GM18507 (cell line): ENCODE measurements at places on chromosomes 5 and 9.

- no peak for DNase-seq
Measured at GRCh38 chr9:88425538-88425950, 37.3 kb downstream of the SPIN1 start.

- no peak for DNase-seq
Measured at GRCh38 chr5:45491368-45491767, 204.8 kb downstream of the HCN1 start.

GRCh38 chr5:140483055-140483454, 64.4 kb upstream of the EIF4EBP3 start:
- no peak for DNase-seq

DNA sequence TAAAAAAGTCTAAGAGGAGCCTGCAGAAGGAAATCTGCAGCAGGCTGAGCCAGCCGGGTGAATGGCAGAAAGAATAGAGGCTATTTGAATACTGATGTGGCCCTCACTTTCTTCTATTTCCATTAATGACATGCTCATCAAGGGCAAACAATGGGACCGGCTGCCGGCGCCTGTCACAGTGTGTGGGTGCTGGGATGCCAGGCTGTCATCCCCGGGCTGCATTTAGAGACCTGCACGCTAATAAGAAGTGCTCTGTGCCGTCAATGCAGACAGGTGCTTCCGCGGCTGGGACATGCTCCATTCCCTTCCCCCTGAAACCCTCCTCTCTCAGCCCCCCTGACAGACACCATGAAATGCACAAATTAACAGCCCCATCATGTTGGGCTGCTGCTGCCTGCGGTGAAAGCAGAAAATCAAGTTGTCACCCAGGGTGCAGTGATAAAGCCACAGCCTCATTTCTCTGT, 217.7 kb upstream of the TBCA start:
- DNase-seq: no peak

- no peak for DNase-seq
Measured at GRCh38 chr5:1027631-1028441, 19.2 kb downstream of the NKD2 start.

DNA sequence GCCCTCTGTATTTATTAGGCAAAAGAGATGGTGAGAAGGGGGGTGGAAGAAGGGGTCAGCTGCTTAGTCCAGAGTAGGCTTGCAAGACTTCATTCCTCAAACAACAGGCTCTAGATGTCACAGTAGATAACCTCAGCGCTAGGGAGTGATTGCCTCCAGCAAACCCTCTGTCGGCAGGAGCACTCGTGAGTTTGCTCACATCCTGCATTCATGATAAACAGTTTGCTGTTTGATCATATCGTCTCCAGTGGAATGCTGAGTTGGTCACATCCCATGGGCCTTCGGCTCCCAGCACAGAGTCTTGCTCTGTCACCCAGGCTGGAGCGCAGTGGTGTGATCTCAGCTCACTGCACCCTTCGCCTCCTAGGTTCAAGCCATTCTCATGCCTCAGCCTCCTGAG, 3.6 kb downstream of the TTC23L start:
- DNase-seq: no peak

GRCh38 chr9:13900449-13900848, 413.5 kb downstream of the NFIB start:
- DNase-seq: no peak

GRCh38 chr5:113103330-113103729, 126.7 kb downstream of the DCP2 start:
- DNase-seq: no peak
